ENCODE measurements at places on chromosomes 1 and 21.

- peak; percentile 43 for DNase-seq
Measured at GRCh38 chr1:150575518-150576366, 3.7 kb downstream of the MCL1 start.

GRCh38 chr1:90732136-90732535 lies 15.0 kb upstream of the BARHL2 start:
- no peak for DNase-seq

- peak; percentile 46 for DNase-seq
Measured at GRCh38 chr1:184036517-184036949, 995 bp downstream of the COLGALT2 start.

DNA sequence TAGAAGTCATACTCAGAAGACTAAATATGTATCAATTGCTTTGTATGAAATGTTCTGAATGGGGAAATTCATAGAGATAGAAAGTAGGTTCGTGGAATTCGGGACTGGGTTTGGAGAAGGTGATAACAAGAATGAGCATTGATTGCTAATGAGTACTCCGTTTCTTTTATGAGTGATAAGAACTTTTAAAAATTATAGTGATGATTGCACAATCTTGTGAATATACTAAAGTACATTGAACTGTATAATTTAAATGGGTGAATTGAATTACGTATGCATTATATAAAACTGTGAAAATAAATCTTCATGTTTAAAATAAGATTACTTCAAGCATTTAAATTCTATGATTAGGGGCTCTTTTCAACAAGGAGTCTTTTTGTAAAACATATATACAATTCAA lies 425.6 kb upstream of the NCAM2 start:
- no peak for DNase-seq

- DNase-seq, result peak; percentile 40
Measured at GRCh38 chr1:204520834-204521709, 4.9 kb downstream of the MDM4 start.

DNA sequence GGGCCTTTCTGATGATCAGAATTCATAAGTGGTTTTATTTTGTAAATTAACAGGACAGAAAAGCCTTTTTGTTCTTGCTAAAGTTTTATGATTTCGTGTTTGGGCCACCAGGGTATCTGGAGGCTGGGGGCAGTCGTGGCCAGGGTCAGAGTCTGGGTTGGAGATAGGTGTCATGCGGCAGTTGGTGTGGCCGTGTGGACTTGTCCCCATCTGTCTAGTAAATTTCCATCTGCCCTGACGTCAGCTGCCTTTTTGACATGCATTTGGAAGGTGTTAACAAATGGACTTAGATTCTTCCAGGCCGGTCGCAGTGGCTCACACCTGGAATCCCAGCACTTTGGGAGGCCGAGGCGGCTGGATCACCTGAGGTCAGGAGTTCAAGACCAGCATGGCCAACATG lies 56.8 kb downstream of the SKI start:
- DNase-seq, result no peak

GRCh38 chr1:15938628-15939161 lies 37.2 kb downstream of the ZBTB17 start:
- no peak for DNase-seq

GRCh38 chr21:27040738-27041469 lies 74.0 kb upstream of the ADAMTS5 start:
- no peak for DNase-seq

GRCh38 chr1:109485001-109485400 lies 1.3 kb downstream of the ATXN7L2 start:
- no peak for DNase-seq

GRCh38 chr1:39139723-39140360 lies 64.7 kb upstream of the MACF1 start:
- no peak for DNase-seq

DNA sequence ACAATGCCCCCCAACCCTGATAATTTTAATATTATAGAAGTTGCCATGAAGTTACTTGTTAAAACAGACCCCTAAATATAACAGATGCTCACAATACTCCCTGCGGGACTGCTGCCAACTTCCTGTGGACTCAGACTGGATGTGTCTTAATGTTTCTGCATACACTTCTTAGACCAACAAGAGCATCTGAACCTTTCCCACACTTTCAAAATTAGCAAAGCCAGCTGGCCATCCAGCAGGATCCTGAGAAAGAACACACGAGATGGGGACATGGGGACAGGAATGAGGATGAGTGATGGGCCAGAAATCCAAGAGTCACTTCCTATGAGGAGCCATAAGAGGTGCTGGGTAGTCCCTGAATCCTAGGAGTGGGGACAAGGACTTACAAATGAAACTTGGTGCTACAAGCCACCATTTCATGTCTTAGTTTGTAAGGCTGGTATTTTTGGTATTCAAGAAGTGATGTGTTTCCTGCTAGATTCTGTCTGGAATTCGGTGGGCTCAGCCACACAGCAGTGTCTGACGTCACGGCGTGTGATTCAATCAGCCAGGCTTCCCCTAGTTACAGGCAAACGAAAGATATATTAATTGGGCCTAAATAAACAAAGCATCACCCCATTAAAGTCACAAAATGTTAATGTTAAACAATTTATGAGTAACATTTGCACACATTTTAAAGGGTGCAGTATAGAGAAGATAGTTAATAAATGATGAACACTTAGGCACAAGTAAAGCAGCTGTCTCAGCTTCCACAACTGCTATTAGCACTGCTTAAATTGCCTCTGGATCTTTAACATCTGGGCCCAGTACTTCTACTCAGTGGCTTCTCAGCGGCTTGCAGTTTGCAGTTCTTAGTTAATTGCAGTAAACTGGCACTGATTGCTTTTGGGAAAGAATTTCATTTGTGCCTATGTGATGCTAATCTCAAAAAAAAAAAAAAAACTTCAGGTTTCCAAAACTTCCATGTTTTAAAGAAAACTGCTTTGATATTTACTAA lies 41.2 kb upstream of the RGS8 start:
- peak; percentile 32 for DNase-seq

- no peak for DNase-seq
Measured at GRCh38 chr21:42711667-42712066, 58.2 kb downstream of the PDE9A start.

GRCh38 chr1:25844536-25845337 lies 14.5 kb downstream of the AUNIP start:
- no peak for DNase-seq

DNA sequence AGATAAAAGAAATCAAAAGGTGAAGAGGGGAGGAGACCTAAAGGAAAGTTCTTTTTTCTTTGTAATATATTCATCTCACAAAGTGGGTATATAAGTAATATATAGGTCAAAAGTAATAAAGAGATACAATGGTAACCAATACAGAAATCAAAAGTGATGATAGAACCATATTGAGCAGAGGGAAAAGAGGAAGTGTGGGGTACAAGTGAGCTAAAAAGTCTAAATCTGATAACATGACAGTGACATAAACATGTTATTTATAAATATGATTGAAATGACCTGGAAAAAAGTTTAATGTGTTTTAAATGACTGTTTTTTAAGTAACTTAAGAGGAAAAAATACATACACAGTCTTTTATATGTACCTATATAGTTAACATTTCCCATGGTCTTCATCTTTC lies 70.5 kb downstream of the MRPL39 start:
- DNase-seq, result no peak

All from muscle of leg (tissue), 16 donors.